DMS53 (cell line): ENCODE measurements at places on chromosomes 2 and 18.
A peak's percentile ranks its signal among the peaks of the same experiment; 100 is the strongest.

DNA sequence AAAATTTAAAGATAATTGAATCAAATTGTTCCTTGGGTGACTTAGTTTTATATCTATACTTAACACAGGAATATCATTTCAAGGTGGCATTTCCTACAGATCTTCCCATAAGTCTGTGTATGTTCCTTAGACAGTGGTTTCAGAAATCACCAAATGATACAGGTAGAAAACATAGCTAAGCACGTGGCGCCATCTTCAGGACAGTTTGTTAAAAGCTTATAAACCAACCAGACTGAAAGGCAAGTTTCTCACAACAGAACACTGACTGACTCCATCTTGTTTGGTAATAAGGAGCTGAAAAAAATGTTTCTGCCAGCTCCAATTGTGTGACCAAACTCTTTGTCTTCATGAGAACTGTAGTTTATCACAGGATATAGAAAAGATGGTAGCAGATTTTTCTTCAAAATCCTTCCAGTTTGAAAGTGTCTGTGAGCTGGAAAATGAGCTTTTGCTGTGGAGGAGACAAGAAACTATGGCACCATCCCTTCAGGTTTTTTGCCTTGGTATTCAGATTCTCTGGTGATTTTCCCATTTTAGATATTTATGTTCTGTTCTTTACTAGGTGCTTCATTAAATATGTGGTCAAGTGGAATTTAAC, 34.8 kb upstream of the NEUROD1 start:
- peak; percentile 94 for DNase-seq

GRCh38 chr2:141927536-141927935, 203.3 kb downstream of the LRP1B start:
- DNase-seq, result no peak

DNA sequence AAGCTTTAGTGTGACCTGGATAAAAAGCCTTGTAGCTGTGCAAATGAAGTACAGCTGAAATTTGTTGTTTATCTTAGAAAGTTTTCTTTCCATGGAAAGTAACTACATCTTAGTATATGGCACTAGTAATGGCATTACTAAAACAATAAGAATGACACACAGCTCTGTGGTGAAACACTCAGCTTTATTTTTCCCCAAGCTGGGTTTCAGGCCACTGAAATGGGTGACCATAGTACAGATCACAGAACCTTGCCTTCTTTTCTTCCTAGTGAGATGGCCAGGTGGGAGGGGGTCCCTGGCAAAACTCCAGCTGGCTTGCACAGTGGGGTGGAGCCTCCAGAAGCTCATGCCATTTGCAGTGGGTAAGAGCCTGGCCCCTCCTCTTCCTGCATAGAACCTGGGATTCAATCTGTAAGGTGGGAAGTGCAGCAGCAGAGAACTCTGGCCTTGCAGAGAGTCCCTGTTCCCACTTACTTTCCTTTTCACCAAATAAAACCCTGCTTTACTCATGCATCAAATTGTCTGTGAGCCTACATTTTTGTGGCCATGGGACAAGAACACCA, 17.6 kb upstream of the GRP start:
- no peak for DNase-seq

DNA sequence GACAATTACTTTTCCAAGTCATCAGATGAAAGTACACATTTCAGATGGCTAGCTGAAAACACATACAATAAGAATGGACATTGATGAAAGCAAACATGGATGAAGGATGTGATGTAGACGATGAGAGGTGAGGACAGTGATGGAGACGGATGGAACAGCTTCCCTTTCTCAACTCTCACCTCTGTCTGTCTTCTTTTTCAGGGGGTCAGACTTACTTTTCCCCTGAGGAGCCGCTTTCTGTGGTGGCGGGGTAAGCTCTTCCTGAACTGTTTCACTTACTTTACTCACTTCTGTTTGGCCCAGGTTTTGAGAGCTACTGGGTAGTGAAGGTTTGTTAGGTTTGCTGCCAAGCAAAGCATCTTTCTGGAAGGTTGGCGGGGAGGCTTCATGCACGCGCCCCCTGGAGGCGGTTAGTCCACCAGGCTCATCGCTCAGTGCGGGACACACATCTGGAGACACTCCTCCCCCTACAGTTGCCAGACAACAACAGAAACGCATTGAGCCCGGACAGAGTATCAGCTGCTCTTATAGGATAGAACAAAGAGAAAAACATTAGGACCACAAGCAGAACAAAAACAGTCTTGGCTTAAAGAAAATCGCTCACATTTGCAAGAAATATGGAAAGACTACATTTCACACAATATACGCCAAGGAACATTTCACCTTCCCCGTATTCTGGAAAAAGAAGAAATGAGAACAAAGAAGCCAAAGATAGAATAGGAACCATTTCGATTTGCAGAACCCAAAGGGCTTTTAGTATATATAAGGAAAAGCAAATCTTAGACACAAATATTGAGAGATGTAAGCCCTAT, 90.5 kb downstream of the MYOM1 start:
- DNase-seq, result peak; percentile 99

GRCh38 chr18:3489462-3489861, 39.5 kb downstream of the TGIF1 start:
- no peak for DNase-seq

GRCh38 chr2:168801961-168802858, at the start of gene NOSTRIN:
NOSTRIN (plus strand) TSS chr2:168802637; CDS start chr2:168802647, 10 bp downstream.
- no peak for DNase-seq

DNA sequence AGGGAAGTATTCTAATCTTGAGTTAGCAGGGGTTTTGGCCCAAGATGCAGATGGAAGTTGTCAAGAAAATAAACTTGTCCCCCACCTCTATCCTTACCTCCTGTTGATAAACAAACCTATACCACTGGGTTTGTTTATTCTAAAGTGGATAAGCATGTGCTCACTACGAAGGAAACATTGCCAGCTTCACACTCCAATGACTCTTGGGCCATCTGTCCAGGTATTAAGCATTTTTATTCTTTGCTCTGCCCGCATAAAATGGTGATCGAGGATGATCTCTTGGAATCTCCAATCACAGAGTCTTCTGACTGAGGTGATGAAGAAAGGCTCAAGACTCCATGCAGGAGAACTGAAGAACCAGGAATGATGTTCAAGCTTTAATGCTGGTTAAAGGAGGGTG, 1908.4 kb upstream of the PIK3C3 start:
- DNase-seq, result no peak

DNA sequence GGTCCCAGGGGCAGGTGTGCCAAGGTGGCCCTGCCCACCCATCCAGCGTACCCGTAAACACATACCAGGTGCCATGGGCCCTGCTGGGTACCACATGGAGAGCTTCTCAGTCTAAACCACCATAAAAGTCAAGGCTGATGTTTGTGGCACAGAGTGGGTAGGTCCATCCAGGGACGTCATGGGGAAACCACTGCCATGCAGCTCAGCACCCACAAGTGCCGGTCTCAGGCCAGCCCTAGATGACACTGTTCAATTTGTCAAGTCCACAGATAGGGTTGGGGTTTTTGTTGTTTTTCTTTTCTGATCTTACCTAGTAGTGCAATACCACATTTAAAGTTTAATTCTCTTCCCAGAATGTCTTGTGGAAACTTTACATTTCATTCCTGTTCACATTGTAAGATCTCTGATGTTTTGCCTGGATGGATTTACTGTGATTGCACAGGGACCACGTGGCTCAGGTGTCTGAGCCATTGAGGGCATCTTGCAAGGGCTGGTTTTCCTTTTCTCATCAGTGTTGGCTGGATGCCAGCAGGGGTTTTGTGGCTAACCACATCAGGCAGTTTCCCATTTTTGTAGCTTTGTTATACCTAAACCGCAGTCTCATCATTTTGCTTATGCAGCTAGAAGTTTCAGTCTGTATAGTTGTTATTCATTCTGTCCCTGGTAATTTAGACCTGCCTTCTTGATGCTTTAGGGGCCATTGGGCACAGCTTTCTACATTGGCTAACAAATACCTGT, 64.7 kb downstream of the STK25 start:
- no peak for DNase-seq

DNA sequence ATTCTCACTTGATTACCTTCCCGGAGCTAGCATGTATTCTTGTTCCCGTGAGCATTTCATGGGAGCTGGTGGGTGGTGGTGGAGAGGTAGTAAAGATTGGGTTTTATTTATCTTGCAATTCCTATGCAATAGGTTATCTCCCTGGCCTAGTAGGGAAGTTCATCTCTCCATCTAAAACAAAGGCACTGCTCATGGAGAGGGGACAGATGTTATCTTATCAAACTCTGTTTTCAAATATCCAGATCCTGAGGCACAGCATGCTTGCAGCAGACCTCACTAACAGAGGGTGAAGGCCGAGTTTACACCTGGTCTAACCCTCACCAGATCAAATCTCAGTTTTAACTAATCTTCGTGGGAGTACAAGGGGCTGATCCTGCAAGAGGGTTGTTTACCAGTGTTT, 98.9 kb downstream of the CYRIA start:
- DNase-seq, result no peak

- peak; percentile 21 for DNase-seq
These were observed 1.7 kb upstream of the PMAIP1 start for GRCh38 chr18:59898093-59898492.

- DNase-seq, result no peak
These were observed 135.7 kb upstream of the CTDP1 start for GRCh38 chr18:79543861-79544385.

DNA sequence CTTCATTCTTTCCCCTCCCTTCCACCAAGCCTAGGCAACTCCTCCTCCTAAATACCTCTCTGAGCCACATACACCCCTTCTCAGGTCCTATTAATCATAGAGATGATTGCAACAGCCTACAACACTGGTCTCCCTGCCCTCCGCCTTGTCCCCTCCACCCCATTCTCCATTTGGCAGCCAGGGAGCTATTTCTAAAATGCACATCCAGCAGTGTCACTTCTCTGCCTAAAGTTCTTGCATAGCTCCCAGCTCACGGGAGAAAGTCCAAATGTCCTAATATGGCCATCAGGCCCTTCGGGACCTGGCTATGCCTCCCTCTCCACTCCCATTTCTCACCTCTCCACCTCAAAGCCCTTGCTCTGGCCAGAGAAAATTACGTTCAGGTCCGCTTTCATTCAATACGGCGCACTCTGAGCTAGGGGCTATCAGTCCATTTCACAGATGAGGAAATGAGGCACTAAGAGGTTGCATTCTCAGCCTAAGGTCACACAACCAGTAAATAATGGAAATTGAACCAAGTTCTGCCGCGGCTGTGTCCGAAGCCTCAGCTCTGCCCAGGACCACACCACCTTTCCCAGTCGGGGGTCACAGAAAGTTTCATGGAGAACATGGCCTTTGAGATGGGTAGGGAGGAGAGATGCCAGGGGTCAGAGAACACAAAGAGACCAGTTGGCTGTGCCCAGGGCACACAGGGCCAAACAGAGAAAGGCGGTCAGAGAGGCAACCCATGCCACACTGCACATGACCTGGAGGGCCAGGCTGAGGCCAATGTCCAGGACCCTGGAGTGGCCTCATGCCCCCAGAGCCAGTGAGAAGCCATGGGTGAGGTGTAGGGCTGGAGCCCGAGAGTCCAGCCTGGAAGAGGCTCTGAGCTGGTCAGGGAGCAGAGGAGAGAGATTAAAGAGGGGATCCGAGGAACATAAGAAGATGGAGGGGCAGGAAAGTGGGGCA, 72.8 kb downstream of the TNS1 start:
- no peak for DNase-seq

DNA sequence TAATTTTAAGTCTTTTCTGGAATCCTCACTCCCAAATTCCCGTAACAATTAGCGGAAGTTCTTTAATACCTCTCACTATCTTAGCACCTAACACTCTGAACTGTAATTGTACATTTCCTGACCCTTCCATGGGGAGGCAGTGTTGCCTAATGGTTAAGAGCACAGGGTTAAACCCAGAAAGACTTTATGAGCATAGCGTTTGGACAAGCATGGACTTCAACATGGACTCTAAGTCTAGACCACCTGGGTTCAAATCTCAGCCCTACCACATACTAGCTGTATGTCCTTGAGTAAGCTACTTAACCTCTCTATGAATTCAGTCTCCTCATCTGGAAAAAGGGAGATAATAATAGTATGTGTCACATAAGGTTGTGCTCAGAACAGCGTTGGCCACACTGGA, 13.0 kb downstream of the ANTXR1 start:
- peak; percentile 83 for DNase-seq

DNA sequence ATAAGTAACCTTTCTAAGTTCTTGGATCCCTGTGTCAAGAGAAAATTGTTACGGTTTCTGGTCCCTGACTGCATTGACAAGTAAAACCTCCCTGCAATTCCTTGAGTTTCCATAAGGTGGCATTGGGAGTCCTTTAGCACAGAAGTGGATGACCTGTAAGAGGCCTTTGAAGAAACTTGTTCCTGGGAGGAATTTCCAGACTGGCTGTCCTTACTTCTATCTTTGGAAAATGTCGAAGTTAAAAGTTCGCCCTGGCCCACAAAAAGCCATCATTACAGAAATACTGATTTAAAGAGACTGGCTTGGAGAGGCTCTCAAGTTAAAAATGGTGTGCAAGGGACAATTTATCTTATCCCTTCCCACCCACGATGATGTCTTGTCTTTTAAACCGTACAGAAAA, 218.4 kb downstream of the CDH20 start:
- DNase-seq, result peak; percentile 93

DNA sequence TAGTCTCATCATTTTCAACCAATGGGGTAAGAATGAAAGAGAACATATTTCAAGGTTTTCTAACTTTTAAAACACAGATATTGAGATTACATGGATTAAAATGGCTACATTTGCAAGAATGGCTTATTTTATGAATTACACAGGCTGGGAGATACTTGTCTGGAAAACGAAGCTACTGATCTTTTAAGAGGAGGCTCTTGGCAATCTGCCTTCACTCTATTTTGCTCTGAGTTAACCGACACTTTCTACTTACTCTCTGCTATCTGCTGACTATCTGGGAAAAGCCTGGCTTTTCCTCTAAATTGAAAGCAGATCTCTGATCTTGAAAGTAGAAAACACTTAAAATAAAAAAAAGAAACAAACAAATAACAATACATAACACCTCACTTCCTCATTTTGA, 325.4 kb upstream of the LINC00305 start:
- DNase-seq, result no peak

DNA sequence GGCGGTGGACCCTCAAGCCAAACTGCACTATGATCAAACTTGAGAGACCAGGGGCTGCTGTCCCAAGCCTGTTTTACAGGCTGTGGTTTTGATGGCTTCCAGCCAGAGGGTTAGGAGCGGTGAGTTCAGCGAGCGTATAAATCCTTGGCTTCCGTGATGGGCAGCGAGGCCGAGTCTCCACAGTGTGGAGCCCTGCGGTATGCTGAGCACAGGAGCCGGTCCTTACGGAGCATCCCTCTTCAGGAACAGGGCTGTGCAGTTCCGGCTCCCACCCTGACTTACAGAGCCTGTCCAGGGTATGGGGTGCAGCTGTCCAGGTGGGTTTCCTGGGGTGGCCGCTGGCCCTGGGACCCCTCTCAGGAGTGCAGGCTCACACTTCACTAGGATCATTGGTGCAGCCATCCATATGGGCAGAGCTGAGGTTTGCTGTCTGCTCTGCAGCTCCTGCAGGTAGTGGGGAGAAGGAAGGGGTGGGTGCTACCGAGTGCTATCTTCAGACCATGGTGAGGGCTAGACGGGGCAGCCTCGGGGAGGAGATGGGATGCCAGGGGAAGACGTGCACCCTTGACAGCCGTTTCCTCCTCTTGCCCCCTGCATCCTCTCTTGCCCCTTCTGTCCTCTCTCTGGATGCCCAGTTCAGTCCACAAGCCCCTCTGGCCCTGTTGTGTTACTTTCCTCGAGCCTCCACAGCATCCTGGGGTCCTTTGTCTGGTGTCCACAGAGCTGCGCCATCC, 104.3 kb downstream of the FAM210A start:
- DNase-seq, result peak; percentile 25

GRCh38 chr2:100683231-100683630, 120.4 kb downstream of the PDCL3 start:
- DNase-seq, result no peak

- DNase-seq, result peak; percentile 80
These were observed 19.6 kb downstream of the UGP2 start for GRCh38 chr2:63861220-63861822.

GRCh38 chr18:59150236-59150635, 10.6 kb downstream of the SEC11C start:
- peak; percentile 63 for DNase-seq
